DMS79 (cell line): ENCODE measurements at places on chromosomes 6 and 20.

- DNase-seq = no peak
These were observed 50.7 kb upstream of the COL10A1 start for GRCh38 chr6:116176596-116176995.

DNA sequence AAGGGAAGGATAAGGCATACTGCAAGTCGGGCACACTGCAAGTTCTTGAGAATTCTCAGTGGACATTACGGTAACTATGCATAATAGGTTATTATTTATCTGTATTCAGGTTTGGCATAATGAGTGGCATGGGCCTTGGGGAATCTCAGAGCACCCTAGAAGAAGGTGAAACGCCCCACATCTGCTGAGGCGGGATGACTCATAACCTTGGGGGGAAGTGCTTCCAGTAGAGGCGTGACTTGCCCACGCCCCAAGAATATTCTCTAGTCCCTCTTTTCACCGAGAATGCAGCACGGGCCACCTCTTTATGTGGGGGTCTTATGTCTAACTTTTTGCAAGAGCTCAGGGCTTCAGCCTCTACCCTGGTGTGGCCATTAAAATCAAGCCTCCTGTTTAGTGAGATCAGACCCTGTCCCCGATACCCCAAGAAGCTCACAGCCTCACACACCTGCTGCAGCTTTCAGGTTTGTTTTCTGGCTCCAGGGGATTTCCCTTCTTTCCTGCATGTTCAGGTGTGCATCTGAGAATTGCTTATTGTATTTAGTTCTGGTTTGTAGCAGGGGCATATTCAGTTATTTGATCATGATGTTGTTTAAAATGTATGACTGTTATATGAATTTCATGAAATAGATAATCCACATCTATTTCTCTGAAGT lies 19.1 kb downstream of the ZFP64 start:
- DNase-seq = no peak

DNA sequence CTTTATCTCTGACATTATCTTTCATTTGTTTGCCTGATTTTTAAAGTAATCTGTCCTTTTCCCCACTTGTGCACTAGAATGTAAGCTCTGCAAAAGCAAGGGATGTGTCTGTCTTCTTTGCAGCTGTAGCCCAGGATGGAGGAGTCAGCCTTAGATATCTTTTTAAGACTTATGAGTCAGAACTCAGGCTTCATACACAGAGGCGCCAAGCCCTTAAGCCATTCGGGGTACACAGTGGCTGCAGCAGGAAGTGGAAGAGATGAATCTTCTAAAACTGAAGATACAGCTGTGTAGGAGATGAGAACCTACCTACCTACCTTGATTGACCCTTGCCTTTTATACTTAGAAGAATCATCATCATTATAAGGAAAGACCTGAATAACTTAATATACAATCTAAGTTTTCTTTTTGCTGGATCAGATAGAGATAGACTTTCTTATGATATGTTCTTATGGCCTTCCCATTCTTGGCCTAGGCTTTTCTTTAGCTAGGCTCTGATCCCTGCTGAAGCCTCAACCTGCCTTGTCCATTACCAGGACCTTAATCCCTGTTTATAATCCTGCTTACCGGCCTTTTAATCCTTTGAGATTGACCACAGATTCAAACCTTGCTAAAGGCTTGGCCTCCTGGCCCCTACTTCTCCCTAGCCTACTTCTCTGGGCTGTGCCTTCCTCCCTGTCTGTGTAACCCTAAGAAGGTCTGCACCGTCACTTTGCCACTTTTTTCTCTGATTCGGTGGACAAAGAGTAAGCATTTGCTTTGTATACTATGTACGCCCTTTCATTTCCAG lies 304.5 kb downstream of the PRL start:
- DNase-seq = no peak

DNA sequence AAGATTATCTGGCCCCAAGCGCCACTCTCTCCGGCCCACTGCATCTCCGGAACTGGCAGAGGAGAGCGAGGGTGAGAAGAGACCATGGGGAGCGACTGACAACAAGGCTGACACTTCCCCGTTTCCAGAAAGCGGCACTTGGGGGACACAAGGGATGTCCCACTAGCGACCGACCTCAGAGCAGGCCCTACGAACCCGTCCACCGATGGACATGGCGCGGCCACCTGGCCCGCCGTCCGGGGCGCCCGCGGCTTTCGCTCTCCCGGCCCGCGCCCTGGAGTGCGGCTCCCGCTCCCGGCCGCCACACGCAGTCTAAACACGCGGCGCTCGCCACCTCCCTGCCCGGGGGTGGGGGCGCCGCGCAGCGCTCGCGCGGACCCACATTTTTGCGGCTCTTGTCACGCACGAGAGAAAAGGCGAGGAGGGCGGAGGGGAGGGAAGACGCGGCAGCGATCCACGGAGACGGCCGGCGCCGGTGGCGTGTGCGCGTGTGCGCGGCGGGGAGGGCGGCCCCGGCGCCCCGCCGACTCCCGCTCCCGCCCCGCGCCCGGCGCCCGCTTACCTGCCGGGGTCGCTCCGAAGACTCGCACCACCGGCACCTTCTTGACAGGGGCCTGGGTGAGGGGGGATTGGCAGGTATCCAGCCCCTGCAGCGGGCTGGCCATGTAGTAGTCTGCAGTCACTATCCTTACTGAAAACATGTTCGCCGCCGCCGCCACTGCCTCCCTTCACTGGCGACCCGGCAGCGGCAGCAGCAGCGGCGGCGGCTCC lies 645 bp downstream of the REV3L start:
- DNase-seq = peak; percentile 18

GRCh38 chr6:53349209-53349693 lies 501 bp upstream of the ELOVL5 start:
- no peak for DNase-seq

GRCh38 chr6:111583986-111584385 lies 21.7 kb downstream of the TRAF3IP2 start:
- DNase-seq = peak; percentile 28

GRCh38 chr6:34281702-34282334 lies 33.0 kb upstream of the SMIM29 start:
- no peak for DNase-seq

GRCh38 chr6:29424575-29424974 lies 9.8 kb downstream of the OR12D1 start:
- no peak for DNase-seq

DNA sequence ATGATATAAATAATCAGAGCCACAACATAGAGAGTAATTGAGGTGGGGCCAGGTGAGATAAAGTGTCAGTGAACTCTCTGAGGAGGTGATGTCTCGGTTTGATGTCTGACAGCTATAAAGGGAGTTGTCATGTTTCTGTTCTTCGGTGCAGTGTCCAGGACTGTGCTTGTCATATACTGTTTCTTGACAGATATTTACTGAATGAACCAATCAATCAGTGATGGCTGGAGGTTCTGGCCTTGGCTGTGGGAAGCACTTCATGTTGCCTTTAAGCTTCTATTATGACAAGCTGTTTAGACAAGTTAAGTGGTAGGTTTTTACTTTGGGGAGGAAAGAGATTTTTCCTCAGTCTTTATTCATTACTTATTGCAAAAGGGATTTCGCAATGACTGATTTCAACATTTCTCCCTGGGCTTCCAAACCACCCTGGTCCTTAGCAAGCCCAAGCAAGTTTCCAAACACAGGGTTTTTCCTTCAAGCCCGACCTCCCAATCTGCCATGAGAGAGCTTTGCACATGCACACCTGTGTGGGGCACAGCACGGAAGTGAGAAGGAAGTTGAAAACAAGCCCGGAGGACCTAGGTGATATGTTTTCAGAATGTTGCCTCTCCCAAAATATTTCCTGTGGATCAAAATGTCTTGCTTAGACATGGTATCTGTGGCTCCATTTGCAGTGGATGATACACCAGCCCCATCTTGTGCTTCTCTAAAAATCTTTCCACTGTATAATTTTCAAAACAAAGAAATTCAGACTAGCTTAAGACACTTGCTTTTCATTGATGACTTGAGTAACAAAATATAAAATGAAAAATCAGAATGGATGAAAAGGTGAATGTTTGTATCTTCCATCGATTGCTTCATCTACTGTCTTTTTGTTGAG lies 567.3 kb upstream of the BTBD3 start:
- DNase-seq = no peak

- DNase-seq = no peak
These were observed 59.4 kb downstream of the GCNT2 start for GRCh38 chr6:10580570-10580969.

DNA sequence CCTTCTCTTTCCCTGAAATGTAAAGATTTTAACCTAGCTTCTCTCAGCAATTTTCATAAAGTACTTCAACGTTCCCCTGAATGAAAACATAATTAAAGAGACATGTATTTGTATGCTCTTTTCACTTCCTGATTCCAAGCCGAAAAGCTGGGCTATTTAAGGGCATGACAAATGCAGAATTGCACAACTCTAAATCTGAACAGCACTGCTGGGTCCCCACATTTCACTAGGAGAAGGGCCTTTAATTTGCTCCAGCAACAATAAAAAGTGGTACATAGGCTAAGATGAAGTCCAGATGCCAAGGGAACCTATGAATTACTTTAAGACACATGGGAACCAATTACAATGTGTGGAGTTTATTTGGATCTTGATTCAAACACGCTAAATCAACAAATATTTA lies 42.0 kb downstream of the IRAK1BP1 start:
- no peak for DNase-seq

- DNase-seq = no peak
These were observed 73.9 kb downstream of the DCDC2 start for GRCh38 chr6:24284006-24284405.

- DNase-seq = no peak
These were observed 82.2 kb downstream of the ZDHHC14 start for GRCh38 chr6:157462956-157463742.

- no peak for DNase-seq
These were observed 429.9 kb upstream of the ARID1B start for GRCh38 chr6:156347246-156347645.

DNA sequence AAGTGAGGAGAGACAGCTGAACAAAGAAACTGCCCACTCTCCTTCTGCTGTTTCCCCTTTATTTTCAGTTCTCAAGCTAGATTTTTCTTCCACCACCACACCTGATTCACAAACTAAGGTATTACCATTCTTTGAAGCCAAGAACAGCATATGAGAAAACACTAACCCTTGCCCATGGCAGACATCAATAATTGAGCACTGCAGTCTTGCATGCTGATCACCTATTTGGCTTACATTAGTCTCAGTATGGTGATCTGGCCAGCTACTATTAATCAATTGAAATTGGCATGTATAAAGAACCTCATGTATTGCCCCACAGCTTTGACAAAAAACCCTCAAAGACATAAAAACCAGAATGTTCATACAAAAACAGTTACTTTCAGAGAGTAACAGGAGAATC lies 166.3 kb downstream of the SAMD5 start:
- DNase-seq = no peak
